COR-L47 (cell line): ENCODE measurements at places on chromosomes 5 and 9.

DNA sequence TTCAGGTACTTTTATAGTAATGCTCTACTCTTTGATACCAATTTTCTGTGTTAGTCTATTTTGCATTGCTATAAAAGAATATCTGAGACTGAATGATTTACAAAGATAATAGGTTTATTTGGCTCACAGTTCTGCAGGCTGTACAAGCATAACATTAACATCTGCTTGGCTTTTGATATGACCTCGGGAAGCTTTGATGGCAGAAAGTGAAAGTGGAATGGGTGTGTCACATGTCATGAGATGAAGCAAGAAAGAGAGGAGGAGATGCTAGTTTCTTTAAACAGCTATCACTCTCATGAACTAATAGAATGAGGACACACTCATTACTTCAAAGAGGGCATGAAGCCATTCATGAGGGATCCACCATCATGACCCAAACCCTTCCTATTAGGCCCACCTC lies 270.9 kb upstream of the IL12B start:
- no peak for DNase-seq

DNA sequence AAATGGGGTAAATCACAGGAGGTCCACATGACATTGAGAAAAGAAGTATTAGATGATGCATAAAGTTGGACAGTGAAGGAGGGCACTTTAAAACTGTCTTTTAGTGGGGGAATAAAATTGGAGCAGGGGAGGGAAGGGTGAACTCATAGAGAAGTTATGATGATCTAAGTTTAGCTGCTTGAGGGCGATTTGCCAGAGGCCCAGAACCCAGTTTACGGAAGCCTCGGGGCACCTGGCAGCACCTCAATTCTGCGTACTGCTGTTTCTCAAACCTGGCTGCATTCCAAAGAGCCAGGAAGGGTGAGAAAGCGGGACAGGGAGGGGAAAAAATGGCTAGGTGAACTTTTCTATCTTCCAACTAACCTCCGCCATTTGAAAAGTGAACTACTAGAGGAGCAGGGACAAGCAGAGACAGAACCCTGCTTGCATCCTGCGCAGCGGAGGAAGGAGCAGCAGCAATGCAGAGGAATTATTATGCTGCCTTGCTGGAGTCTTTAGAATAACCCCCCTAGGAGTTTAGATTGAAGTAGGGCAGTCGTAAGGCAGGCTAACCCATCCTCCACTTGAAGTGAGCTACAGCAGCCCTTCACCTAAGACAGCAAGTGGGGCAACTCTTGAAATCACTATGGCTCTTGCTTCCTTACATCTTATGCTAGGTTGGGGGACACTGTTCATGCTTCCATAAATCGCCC lies 316.8 kb downstream of the BRINP1 start:
- peak; percentile 4 for DNase-seq

GRCh38 chr9:136867917-136868316 lies 1.8 kb upstream of the EDF1 start:
- DNase-seq: no peak

- DNase-seq: no peak
These were observed 29.2 kb downstream of the CSNK1A1 start for GRCh38 chr5:149521739-149522685.

- no peak for DNase-seq
These were observed 317.9 kb upstream of the ITGA1 start for GRCh38 chr5:52469835-52470234.

- no peak for DNase-seq
These were observed 68.2 kb upstream of the SPTLC1 start for GRCh38 chr9:92183449-92183848.

DNA sequence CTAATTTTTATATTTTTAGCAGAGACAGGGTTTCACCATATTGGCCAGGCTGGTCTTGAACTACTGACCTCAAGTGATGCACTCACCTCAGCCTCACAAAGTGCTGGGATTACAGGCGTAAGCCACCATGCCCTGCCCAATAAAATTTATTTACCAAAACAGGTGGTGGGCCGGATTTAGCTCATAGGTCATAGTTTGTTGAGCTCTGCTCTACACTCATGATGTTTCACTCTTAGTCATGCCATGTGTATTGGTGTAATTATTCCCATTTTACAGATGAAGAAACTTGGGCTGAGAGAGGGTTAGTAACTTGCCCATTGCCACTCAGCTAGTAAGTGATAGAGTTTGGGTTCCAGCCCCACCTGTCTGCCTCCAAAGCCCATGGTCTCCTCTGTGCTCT lies 93.1 kb upstream of the WWC1 start:
- DNase-seq: no peak

DNA sequence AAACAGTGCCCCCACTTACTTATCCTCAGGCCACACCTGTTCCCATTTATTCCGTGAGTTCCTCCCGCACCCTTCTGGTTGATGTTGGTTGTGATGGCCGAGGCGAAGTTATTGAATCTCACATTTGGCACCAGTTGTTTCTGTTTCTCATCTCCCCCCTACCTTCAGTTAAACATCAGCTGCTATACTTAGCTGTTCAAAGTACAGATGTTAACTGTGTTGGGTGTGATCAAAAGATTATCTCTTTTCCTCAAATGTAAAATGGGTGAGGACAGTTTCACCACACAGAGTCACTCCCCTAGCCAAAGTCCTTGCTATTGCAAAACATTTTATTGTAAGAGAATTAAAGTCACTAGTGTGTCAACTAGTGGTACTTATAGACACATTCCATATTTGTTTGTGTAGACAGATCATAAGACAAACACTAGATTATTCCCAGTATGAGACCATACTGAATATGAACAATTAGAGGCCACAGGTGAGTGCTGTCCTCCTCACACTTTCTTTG lies 43.2 kb upstream of the PRSS3 start:
- no peak for DNase-seq

- DNase-seq: no peak
These were observed 63.9 kb upstream of the TGFBR1 start for GRCh38 chr9:99040911-99041582.

GRCh38 chr9:21555911-21556310 lies 73.8 kb upstream of the IFNE start:
- DNase-seq: no peak

DNA sequence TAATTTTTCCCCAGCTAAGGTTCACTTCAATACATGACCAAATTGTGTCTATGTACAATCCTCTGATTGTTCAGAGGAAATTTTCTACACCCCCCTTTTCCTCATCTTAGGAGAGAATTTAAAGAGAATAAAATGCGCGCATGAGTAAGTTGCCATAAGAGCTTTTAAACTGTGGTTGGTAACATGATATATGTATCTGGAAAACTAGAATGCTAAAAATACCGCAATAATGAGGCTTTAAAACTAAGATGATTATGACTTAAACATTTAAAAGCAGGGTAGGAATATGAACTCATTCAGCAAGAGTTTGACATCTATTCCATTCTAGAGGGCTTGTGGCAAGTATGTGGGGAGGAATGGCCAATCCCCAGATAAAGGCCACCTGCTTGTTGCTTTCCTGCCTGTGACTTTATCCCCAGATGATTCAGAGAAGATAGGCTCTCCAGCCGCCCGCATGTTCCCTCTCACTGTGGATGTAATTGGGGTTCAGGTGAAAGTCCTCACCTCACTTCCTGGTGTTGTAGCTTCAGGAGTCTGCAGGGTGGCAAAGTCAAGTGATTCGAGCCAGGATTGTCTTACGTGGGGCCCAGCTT lies 26.5 kb upstream of the BASP1 start:
- DNase-seq: no peak

GRCh38 chr9:109316207-109316640 lies 4.6 kb downstream of the EPB41L4B start:
- DNase-seq: peak; percentile 96

- DNase-seq: no peak
These were observed 5.2 kb downstream of the RXRA start for GRCh38 chr9:134331186-134332025.

DNA sequence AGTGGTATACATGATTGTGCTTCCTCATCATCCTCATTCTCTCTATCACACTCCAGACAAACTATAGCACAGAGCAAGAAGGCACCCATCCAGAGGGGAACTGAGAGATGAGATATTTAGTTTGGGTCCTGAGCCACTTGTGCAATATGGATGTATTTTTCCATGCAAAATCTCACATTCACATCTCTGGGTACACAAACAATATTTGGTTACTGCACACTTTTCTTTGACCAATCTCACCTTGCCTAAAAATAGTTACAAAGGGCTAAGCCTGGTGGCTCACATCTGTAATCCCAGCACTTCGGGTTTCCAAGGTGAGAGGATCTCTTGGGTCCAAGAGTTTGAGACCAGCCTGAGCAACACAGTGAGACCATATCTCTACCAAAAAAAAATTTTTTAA lies 120.3 kb downstream of the SIL1 start:
- DNase-seq: no peak

- no peak for DNase-seq
These were observed 10.1 kb upstream of the TRIM52 start for GRCh38 chr5:181271081-181271480.

GRCh38 chr5:153618867-153619266 lies 128.4 kb downstream of the GRIA1 start:
- DNase-seq: no peak

- DNase-seq: no peak
These were observed 68.4 kb downstream of the ANXA1 start for GRCh38 chr9:73219985-73220626.

- no peak for DNase-seq
These were observed 47.7 kb downstream of the RXRA start for GRCh38 chr9:134373953-134374300.

DNA sequence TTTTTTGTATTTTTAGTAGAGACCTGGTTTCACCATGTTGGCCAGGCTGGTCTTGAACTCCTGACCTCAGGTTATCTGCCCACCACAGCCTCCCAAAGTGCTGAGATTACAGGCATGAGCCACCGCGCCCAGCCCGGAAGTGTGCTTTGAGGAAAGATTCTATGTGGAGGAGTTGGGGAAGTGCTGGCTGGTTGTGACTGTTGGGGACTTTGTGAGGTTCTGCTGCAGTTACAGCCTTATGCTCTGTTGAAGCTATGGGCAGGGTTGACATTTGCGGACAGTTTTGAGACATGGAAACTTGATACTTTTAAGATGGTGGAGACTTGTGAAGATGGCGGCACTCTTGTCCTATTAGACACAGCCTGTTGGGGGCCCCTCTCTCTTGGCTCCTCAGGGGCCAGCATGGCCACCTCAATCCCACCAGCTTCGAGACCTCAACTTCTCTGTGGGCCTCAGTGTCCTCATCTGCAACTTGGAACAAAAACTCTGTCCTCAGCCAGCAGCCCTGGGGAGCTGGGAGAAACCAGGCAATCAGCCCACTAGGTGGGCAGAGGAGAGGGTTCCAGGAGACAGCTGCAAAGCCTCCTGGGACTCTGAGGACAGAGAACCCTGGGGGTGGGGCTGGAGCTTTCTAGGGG lies 24.9 kb downstream of the C9orf50 start:
- no peak for DNase-seq

DNA sequence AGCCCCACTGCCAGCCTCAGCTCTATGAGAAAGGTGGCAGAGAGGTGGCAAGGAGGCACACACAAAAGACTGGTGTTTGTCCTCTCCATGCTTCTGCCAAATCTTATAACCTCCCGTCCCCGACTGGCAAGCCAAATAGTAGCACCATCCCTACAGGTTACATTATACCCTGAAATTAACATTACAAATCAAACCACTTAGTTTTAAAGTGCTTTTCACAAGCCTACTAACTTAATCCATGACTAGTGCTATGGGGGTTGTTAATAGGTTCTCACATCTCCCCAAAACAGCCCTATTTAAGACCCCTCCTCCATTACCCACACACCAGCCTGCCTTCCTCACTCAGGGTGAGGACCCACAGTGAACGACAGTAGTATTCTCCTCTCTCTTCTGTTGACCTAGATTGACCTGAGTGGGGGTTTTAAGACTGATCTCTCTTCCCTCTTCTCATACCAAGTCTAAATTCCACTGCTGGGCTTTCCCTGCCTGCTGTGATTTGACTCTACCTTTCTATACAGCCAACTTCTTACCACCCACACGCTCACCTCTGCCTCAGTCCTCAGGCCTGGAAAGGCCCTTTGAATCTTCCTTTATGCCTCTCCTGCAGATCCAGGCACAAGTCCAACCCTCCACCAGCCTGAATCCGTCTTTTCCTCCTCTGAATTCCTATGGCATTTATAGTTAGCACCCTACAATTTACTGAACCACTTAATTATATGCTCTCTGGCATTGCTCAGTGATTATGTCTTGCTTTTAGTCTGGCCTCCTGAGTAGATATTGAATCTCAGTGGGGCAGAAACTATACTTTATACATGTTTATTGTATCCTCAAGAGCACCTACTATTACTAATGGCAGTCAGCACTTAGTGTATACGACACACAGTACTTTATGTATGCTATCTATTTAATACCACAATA lies 116.1 kb downstream of the TMEM174 start:
- DNase-seq: peak; percentile 50

GRCh38 chr5:168424594-168425323 lies 61.5 kb upstream of the RARS1 start:
- no peak for DNase-seq

DNA sequence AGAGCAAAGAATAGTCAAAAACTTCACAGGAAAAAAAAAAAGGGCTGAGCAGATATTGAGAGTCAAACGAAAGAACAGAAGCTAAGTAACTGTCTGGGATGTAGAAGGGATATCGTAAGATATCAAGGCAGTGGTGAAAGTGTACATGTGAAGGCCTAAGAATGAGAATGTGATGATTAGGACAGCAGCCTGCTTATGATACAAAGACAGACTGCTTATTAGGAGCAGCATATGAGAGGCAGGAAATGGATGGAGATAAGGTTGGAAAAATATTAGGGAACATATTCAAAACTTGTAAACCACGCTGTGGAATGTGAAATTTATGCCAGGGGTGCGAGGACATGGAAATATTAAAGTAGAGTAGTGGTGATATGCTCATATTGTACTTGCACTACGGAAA lies 133.1 kb upstream of the FAM174A start:
- DNase-seq: no peak

- DNase-seq: peak; percentile 32
These were observed 909 bp downstream of the SLC36A1 start for GRCh38 chr5:151448038-151448985.

- DNase-seq: no peak
These were observed 103.3 kb upstream of the FSTL4 start for GRCh38 chr5:133715616-133716015.

DNA sequence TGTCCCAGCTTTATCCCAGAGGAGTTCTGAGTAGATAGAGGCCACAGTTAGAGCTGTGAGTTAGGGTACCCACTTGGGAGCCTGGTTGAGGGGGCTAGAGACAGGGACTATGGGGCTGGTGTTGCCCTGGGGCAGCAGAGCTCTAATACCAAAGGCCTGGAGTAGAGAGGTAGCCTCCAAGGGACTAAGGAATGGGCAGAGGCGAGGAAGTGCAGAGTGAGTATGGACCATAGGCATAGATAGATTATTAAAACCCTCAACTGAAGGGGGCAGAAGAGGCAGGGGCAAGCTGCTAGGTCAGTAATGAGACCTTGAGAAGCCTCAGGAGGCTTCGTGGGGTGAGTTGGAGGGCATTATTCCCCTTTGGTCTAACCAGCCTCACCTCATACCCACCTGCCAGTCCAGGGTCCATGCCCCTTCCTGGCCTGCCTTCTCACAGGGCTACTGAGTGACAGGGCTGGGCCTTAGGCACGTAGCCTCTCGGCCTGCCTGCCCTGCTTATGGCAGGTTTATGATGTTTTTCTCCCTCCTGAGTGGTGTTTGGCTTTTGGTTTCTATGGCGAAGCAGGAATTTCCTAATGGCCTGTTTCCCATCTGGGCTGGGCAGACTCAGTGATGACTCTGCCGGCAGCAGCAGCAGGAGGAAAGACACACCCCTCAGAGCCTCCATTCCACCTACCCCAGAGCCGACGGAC lies 8.0 kb downstream of the PDLIM4 start:
- no peak for DNase-seq
